MG63 (cell line): ENCODE measurements at places on chromosomes 11 and 22. TPM values are rescaled to one million over a fixed set of nuclear protein-coding genes. Genes with fewer than 3 reads are reported as not detected.

Gene EFCAB6
- 0.37 and 2.9 TPM in 2 replicates for total RNA-seq

DNA sequence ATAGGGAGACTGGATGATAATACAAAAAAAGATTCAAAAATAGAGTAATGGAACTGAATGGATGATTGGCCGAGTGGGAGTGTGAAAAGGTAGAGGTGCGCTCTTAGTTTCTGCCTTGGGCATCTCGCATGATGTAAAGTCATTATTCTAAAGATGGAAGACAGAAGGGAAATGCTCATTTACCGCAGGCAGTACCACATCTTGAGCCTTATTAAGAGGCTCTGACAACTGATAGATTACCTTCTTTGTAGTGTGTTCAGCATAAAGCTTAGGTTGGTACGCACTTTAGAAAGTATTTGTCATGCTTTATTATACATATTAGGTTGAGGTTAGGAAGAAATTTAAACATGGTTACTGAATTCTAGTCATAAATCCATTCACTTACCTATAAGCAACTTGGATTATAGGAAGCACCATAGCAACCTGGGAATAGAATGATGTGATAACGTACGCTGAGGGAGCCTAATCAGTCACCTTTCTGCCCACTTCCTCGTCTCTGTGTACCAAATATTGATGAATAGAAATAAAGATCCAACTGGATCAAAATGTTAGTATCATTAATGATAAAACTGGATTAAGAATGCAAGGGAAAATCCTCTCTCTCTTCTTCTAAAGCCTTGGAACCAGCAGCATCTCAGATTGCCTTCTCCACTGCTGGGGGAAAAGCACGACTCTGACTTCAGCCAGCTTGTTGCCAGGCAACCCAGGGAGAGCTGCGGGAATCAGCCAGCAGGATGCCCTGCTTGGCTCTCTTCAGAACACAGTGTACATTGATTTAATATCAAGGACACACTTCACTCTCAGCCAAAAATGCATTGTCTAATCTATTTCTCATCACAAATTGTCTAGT, 29.0 kb upstream of the VWA5A start:
- peak; percentile 17 for DNase-seq

GRCh38 chr11:113199866-113200265, 114.5 kb upstream of the TTC12 start:
- no peak for DNase-seq

- peak; percentile 82 for DNase-seq
These were observed 14.0 kb downstream of the C11orf42 start for GRCh38 chr11:6219359-6219758.

DNA sequence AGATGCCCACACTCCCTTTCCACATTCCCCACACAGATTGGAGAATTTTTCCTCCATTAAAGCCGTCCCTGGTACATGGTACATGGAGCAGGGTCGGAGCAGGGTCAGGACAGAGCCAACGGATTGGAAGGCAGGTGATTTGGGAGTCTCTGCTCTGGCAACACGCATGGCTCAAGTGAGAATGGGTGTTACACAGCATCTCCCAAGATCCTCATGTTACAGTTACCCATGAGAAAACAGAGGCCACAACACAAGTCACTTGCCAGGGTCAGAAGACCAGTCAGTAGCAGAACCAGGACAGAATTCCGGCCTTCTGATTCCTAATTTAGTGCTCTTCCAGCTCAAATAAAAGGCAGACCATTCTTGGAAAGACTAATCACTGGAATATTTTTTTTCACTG, 7.7 kb upstream of the F2 start:
- no peak for DNase-seq

DNA sequence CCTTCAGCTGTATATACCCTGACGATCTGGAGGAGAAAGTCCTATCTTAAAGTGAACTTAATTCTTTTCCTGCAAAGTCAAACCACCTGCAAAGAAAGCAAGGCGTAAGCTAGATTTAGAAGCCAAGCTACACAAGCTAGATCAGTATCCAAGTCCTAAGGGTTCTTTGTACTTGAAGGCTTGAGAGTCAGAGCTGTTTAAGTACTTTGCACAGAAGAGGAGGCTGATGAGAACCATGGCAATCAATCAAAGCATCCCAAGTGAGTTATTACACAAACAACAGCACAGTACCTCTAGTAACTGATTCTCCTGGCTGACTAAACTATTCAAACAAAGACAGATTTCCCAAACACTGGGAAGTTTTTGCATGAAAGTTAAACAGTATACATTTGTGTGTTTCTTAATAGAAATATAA, 1.9 kb downstream of the CDON start:
- no peak for DNase-seq

Gene CD3D
- total RNA-seq: not detected in 2 replicates

Gene BDNF
- total RNA-seq: 20.6 and 21.2 TPM in 2 replicates

GRCh38 chr11:32831221-32831620, 1.5 kb downstream of the PRRG4 start:
- no peak for DNase-seq

DNA sequence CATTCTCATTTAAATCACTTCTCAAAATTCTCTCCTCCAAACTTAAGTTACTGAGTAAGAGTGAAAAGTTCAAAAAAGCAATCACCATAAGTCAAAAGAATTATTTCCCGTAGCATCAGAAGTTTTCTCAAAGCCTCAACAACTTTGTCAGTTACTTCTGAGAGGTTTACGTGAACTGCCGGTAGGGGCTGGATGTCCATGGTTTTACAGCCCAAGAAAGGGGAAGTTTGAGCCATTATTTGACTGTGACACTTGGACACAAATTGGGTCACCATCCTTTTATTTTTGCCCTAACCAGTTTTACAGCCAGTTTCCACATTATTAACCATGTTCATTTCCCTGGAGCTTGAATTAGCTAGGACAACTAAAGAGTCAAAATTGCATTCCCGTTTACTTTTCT, 7.5 kb downstream of the POU2AF3 start:
- no peak for DNase-seq

Gene DDTL
- 4.7 and 6.6 TPM in 2 replicates for total RNA-seq

Gene UCP3
- total RNA-seq: not detected in 2 replicates

Gene RASSF10
- not detected in 2 replicates for total RNA-seq

- DNase-seq: no peak
These were observed 166.1 kb upstream of the API5 start for GRCh38 chr11:43145653-43146052.

Gene SGSM1
- total RNA-seq: not detected in 2 replicates

DNA sequence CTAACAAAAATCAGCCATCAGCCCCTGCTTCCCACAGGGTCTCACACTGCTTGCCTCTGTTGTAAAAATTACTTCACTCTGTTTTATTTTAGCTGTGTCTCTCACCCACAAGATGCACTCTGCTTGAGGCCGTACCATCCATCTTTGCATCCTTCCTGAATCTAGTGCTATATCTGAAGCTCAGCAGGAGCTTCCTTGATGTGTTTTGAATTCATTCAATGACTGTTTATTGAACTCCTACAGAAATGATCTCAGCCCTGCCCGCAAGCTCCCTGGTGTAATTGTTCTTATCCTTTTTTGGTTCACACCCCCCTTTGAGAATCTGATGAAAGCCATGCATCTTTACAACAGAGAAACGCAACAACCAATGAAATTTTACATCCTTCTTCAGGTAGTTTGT, 310.2 kb upstream of the ZC3H12C start:
- no peak for DNase-seq

GRCh38 chr11:7667460-7667859, 5.8 kb downstream of the CYB5R2 start:
- no peak for DNase-seq

- no peak for DNase-seq
These were observed 916.3 kb downstream of the TBC1D22A start for GRCh38 chr22:47678636-47679287.

Gene PGA5
- not detected in 2 replicates for total RNA-seq

DNA sequence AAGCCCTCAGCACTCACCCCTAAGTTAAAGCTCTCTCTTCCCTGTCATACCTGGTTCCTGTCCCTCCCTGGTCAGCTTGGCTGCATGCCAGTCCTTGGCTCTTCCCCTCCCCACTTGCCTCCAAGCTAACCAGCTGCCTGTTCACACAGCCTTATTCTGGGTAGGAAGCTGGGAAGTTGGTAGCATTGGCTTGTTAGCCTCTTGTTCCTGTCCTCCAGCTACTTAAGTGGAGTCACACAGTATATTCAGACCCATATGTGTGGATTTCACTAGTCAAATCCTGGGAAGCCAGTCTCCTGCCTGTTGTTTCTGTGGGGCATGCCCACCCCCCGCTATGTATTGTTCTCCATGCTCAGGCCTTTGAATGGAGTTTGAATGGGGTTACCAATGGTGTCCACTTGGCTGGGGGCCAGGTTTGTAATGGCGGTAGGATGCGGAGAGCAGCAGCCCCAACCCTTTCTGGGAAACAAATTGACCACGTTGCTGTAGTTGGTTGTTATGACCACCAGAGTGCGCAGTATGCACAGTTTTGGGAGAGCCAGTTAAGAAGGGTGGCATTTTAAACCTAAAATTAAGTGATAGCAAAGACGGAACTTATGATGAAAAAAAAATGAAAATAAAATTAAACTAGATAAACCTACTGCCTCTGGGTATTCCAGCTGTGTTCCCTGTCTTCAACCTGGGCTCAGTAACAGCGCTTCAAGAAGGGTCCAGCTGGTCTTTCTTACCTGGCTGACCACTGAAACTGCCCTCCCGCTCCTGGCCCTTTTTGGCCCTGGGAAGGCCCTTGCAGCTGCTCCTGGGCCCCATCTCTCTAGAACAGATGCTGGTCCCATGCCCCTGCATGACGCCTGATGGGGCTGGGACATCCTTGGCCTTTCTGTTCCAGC, 10.7 kb upstream of the RPS3 start:
- peak; percentile 56 for DNase-seq

- peak; percentile 70 for DNase-seq
These were observed 61.5 kb downstream of the MIAT start for GRCh38 chr22:26718905-26719304.

Gene TLCD5
- 7.3 and 8.1 TPM in 2 replicates for total RNA-seq

DNA sequence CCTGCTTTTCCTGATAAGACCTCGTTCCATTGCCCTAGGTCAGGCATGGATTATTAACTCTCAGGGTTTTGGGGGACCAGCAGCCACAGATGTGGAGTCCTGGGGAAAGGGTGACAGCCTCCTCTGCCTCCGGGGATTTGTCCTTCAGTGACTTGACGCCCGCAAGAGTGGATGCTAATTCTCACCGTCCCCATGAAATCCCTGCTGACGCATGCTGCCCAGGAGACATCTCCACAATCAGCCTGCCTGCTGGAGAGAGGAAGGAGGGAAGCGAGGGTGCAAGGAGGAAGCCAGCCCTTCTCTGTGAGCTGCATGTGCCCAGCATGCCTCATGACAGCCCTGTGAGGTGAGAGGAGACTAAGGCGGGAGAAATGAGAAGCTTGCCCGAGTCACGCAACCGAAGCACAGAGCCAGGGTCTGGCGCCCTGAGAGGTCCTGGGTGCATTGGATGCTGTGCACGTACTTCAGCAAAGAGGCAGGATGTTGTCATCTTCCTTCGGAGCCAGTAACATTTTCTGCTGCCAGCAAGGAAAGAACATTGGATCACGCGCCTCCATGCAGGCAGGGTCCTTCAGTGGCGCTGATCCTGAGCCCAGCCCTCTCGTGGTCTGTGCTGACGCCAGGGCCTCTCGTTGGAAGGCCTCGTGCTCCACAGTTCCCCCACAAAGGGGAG, 27.3 kb upstream of the KRTAP5-6 start:
- peak; percentile 18 for DNase-seq

Gene BTG4
- total RNA-seq: not detected in 2 replicates

Gene TPBGL
- not detected in 2 replicates for total RNA-seq

DNA sequence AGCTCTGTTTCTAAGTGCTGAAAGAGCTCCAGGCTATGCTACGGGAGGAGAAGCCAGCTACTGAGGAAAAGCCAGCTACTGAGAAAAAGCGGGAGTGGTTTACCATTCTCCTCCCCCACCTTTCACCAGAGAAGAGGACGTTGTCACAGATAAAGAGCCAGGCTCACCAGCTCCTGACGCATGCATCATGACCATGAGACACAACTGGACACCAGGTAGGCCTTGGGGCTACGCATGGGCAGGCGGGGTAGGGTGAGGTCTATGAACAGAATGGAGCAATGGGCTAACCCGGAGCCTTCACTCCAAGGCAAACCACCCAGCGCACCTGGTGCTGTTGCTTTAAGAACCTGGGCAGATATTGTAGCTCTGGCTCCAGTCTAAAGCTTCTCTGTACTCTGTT, 1.1 kb downstream of the IL18BP start:
- DNase-seq: no peak

- no peak for DNase-seq
These were observed 16.2 kb downstream of the CD6 start for GRCh38 chr11:60987577-60988277.

DNA sequence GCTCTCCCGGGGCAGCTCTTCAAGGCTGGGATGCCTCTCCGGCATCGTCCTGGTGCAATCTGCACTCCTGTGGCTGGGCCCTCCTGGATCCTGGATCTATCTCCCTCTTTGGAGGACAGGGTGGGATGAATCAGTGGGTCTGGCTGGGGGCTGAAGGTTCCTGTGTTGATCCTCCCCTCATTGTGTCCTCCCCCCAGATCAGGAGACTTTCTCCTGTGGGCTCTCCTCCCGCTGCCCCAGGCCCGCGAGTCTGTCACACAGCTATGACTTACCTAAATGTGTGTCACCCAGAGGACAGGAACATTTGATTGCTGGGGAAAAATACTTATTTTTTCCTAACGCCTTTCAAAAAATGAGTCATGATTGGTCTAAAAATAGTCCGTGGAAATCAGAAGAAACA, 106.8 kb upstream of the NECTIN1 start:
- DNase-seq: no peak

GRCh38 chr11:34492806-34493414, 20.7 kb downstream of the ELF5 start:
- peak; percentile 31 for DNase-seq

DNA sequence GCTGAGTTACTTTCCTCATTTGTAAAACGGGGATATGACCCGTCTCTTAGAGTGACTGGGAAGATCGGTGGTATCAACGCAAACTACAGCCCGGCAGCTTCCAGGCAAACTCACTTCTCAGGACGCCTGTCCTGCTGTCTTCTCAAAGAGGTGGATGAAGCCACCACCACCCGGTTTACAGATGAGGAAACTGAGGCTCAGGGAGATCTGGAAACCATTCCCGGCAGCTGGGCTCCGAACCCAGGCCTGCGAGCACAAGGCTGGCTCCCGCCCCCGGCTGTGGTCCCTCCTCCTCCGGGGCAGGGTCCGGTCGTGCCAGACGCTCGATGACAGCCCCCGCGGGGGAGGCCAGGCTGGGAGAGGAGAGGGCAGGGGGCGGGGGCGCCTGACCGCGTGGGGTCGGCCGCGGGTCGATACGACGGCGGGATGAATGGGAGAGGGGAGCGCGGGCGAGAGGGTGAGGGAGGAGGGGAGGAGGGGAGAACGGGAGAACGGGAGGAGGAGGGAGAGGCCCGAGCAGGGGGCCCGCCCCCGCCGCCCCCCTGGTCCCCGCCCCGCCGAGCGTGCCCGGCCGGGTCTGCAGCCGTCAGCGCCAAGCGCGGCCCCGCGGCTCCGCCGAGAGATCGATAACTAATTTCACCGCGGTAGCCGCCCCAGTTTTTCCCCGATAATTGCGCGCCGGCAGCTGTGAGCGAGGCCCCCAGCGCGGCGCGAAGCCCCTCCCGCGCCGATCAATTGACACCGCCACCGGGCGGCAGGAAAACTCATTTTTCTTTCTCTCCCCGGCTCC, 14.0 kb downstream of the IGLL1 start:
- DNase-seq: no peak
